RWPE2 (cell line): ENCODE measurements at places on chromosomes 1 and 21.

DNA sequence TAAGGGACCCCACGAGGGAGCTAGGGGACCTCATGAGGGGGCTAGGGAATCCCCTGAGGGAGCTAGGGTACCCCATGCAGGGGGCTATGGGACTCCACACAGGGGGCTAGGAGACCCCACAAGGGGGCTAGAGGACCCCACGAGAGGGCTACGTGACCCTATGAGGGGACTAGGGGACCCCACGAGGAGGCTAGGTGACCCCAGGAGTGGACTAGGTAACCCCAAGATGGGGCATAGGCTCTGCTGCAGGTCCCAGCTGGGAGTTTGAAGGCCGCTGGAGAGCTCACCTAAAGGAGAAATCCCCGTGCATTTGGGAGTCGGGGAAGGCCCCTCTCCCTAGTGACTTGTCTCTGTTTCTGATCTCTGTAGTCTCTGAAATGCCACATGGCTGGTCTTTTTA, 50.0 kb upstream of the DMRTB1 start:
- no peaks in the 10 kb centered on the region for H3K4me1 ChIP-seq
- no peak overlapping the region for H3K4me3 ChIP-seq
- H3K36me3 ChIP-seq, result no peaks in the 10 kb centered on the region
- peaks cover 6% of the 10 kb centered on the region for H3K27me3 ChIP-seq
- no peak for DNase-seq

DNA sequence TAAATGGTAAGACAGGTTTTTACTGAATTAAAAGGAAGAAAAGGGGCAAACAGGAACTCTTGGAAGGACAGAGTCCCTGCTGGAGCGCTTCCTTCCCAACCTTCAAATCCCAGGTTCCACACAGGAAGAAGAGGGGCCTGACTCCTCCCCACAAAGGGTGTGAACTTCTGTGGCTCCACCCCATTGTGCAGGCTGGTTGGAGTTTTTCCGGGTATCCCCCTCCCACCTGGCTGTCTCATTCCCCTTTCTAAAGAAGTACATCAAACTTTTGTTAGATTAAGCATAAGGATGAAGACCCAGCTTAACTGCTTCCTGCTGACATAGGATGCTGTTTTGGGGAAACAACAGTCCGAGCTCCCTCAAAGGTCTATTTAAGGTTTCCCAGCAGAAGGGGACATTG, 187.7 kb downstream of the FCRL5 start:
- H3K27me3 ChIP-seq, result no peaks in the 10 kb centered on the region
- no peaks in the 10 kb centered on the region for H3K4me1 ChIP-seq
- no peaks in the 10 kb centered on the region for H3K36me3 ChIP-seq
- no peak overlapping the region for H3K4me3 ChIP-seq

DNA sequence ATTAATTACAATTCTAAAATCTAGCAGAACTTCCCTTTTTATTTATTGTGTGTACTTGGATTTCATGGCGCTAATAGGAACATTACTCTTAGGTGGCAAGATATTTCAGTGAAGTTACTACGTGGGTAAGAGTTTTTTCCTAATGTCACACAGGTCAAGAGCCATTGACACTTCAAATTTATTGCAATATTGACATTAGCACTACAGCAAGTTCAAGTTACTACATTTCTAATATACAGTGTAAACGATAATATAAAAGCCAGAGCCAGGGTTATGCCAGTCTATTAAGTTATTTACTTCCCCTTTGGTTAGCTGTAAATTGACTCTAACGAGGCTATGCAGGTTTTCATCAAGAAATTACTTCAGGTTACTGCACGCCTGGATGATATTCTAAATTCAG, 29.7 kb downstream of the CHODL start:
- H3K4me3 ChIP-seq, result no peak overlapping the region
- H3K36me3 ChIP-seq, result no peaks in the 10 kb centered on the region
- H3K4me1 ChIP-seq, result no peaks in the 10 kb centered on the region
- DNase-seq, result no peak
- H3K27me3 ChIP-seq, result peaks cover 7% of the 10 kb centered on the region

DNA sequence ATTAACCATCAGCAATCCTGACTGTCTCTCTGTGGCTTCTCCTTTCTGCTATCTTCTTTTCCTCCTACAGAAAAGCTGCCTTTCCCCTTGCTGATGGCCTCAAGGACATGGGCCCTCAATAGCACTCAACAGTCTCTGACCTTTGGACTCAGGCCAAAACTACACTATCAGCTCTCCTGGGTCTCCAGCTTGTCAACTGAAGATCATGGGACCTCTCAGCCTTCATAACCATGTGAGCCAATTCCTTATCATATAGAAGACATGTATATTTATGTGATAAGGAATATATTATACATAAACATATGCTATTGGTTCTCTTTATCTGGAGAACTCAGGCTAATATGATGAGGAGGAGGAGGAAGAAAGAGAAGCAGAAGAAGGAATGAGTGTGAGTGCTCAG, 91.8 kb upstream of the GJB5 start:
- H3K4me3 ChIP-seq, result no peak overlapping the region
- H3K36me3 ChIP-seq, result no peaks in the 10 kb centered on the region
- no peak for DNase-seq
- no peak overlapping the region for H3K27ac ChIP-seq

DNA sequence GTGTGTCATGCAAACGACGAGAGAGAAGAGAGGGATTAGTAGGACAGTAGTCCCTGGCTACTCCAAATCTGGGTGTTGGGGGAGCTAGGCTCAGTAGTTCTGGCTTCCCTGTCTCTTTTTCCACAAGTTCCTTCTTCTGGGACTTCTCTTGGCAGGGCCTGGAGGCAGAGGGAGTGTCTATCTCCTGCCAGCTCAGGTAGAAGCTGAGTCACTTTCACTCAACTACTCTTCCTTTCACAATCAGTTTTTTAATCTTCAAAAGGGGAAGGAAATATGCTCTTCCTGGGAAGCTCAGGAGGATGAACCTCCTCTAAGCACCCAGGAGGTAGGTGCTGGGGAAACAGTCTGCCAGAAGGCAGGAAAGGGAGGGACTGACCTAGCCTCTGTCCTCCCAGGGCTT, 35.2 kb upstream of the MAGOH start:
- H3K27ac ChIP-seq, result peak overlapping the region; percentile 30
- H3K27me3 ChIP-seq, result no peaks in the 10 kb centered on the region
- no peak for DNase-seq
- peaks cover 51% of the 10 kb centered on the region for H3K36me3 ChIP-seq
